Activated naive CD4-positive, alpha-beta T cell treated with anti-CD3 and anti-CD28 coated beads, Interleukin-2, amount 50 U/mL, for 16 hours (primary cell): ENCODE measurements at places on chromosomes 2 and 18.

- no peak for DNase-seq
These were observed 43.4 kb downstream of the UBXN4 start for GRCh38 chr2:135785032-135785431.

GRCh38 chr2:118223992-118224894 is 136.0 kb downstream of the INSIG2 start:
- DNase-seq = peak; percentile 34

DNA sequence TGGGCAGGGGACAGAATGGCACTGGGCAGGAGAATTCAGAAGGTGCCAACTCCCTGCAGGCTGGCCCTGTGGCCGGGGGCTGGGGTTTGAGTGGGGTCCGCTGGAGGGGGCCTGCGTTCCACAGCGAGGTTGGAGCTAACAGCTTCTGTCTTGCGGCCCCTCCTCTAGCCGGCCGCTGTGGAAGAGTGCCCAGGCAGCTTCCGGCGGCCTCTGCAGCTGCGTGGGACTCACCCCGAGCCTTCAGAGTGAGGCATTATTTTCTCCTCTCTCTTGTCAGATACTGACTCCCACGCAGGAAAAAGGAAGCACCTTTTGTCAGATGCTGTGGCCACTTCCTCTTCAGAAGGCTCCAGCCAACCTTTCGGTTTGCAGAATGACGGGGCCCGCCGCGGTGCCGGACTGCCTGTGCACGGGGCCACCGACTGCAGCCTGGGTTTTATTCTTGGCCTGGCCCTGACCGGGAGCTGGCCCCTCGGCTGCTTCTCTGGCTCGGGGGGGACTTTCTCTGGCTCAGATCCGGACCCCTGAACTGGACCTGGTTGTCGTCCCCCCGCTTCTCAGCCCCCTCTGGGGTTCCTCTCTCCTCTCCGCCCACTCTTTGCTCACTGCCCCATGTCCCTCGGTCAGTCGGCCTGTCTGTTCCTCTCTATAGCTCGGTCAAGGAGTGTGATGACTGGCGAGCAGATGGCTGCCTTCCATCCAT is 40.1 kb downstream of the ARHGAP25 start:
- DNase-seq = peak; percentile 44

DNA sequence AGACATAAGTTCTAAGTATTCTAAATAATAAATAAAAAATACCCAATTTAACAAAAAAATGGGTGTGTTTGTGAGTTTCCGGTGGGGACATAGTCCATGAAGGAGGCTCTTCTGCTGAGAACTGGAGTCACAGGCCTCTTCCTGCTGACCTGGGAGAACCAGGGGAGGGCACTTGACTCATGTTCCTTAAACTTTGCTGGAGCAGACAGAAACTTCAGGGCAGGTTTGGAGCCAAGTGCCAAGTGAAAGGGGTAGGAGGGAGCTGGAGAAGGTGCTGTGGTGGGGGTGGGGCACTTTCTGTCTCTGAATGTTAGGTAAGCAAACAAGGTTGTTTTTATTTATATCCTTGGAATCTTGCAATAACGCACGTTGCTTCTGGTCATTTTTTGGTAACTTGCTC is 78.8 kb upstream of the TTN start:
- DNase-seq = no peak

DNA sequence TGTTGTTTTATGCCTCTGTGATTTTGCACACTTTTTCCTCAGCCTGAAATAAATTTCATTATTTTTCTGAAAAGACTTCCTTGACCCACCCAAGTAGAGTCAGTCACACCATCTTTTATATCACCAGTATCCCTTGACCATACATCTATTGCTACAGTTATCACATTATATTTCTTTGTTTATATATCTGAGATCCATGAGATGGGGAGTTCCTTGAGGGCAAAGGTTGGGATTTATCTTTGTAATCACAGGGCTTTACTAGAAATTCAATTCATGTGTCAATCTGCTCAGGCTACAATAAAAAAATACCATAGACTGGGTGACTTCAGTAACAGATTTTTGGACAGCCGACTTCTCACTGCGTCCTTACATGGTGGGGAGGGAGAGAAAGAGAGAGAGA is 12.8 kb upstream of the RNF138 start:
- no peak for DNase-seq

DNA sequence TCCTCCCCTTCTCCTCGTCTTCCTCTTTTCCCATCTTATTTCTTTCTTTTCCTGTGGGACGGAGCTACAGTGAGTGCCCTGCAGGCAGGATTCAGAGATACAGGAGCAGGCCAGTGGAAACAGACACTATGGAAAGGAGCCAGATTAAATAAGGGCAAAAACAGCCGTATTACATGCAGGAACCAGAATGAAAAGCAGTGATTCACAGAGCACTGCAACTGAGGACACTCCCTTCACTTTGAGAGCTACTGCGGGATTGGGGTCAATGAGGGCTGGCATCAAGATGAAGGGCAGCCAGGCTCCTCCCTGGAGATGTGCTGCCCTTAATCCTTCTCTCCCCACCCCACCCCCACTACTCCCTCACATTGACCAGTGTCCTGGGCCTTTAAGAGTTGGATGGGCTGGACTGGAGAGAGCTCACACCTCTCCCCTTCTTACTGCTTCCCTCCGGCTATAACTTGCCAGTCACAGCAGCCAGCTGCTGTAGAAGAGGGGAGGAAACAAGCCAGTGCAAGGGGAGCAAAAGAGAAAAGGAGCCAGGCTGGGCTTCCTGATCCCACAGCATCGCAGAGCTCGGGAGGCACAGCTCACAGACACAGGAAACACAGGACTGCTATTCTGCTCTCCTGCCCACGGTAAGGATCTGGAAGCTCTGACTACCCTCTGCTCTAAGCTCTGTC is at the start of gene PLCD4:
Gene PLCD4 (plus strand): TSS at position 464 of the 680 bp plus-strand sequence. CDS start 7,841 bp downstream, outside the sequence.
- no peak for DNase-seq

GRCh38 chr2:188765522-188766470 is 208.4 kb upstream of the COL3A1 start:
- DNase-seq = no peak

DNA sequence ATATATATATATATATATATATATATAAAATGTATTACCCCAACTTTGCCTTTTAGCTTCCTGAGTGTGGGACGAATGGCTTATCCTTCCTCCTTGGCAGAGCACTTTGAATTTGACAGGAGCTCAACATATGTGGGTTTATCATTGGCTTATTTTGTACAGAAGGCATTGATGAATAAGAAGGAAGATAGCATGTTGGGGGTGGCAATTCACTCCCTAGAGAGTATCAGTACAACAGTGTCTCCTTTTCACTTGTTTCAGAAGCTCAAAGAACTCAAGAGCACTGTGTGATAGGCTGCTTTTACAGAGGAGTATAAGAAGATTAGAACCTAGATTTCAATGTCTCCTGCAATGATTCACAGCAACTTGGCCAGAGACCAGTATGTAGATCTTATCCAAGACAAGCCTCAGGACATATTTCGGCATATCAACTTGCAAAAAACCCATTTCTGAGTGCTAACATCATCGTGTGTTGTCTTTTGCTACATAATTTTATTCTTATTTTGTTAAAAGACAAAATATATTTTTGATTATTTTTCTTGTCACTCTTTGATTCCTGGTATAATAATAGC is 345.8 kb downstream of the SOCS6 start:
- DNase-seq = no peak

DNA sequence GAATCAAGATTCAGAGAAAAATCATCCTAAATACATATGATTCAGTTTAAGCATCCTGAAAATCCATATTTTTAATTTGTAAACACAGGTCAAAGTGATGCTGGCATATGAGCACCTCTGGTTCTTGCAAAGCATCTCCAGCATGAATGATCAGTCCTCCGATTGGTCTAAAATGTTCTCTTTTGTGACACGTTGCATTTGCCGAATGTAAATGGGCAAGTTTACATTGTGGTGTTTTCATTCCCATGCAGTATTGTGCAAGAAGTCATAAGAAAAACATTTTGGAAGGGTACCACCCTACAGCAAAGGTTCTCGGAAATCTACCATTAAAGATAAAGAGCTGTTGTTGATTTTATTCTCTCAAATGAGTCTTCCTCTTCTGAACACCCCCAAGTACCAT is 108.0 kb upstream of the UNC80 start:
- no peak for DNase-seq

GRCh38 chr2:66427300-66427699 is 7.6 kb upstream of the MEIS1 start:
- DNase-seq = no peak

DNA sequence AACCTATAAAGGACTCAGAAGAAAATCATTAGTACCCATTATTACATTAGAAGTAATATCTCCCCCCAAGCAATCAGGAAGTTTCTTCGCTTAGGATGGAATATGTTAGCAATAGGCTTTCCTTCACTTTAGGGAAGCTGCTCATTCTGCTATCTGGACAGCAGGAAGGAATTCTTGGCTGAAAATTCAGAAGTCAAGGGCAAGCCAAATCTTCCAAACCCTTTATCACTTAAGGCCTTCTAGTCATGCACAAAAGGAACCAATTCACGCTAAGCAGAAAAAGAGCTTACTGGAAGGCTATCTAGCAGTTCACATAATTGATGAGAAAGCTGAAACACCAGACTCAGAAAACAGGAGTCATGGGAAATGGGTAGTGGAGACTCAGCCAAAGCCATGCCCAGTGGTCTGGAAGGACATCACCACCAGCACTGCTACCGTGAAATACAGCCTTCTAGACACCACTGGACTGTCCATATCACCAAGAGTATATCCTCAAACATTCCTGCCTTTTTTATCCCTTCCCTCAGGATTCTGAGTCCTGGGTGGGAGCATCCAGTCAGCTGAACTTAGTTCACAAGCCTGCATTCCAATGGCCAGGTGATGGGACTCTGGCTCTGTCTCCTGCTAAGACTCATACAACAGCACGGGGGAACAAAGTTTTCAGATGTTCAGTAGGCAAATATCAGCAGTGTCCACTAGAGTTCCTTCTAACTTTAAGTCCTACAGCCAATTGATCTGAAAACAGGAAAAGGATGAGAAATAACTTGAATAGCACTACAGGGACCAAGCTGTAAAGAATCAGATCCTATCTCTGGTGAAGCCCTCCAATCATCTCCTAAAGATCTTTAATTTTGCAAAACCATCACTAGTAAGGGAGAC is 14.8 kb upstream of the ADAM17 start:
- DNase-seq = no peak

DNA sequence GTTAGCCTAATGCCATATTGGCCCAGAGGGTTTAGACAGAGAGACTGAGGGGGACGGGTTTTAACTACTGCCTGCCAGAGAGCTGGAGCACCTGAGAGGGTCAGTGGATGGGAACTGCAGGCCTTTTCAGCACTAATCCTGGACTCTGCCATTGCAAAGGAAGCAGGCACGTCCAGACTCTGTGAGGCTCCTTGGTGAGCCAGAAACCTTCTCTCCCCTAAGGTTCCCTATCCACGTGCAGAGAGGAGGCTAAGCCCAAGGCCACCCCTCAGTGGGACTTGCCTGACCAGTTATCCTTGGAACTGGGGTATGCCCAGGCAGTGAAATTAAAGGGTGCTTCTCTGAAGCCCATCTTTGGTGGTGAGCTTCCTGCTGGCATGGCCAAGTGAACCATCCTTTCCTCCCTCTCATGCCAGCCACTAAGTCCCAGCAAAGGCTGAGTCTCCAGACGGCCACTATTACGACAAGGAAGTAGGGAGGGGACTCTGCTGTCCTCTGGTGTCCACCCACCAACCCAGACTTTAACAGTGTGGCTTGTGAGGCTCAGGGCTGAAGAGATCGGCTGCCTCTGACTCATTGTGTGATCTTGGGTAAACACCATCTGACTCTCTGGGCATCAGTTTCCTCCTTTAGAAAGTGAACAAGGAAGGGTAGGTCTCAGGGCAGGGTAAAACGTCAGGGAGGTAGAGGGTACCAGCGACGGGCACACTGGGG is 3.9 kb upstream of the MLPH start:
- no peak for DNase-seq

DNA sequence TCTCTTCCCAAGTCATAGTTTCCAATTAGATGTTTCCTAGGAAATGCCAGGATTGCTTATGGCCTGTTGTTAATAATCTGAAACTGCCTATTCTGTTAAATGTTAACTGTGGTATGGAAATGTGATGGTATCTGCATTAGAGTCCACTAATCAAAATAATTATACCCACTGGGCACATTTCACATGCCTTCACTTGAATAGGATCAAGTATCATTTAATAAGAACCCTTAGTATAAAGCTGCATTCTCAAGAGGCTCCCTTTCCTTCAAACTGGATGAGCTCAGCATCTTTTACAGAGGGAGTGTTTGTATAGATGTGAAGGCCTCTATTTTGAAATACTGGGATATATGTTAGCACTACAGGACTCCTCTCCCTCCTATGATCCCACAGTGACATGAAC is 477.2 kb upstream of the VRK2 start:
- no peak for DNase-seq

DNA sequence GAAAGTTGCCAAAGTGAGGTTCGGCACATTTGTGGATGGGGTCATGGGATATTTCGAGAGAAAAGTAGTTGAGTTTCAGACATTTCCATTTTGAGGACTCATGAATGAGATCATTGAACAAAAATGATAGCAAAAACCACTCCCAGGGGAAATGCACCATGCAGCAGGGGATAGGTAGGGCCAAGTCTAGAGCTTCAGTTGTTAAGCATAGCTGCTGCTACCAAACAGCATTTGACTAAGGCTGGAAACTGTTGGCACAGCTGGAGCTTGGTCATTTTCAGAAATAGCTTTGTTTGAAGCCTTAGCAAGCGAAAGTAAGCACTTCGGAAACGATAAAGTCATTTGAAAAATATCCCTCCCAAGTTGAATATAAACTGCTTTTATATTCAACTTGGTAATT is 431.8 kb downstream of the SOCS6 start:
- no peak for DNase-seq

DNA sequence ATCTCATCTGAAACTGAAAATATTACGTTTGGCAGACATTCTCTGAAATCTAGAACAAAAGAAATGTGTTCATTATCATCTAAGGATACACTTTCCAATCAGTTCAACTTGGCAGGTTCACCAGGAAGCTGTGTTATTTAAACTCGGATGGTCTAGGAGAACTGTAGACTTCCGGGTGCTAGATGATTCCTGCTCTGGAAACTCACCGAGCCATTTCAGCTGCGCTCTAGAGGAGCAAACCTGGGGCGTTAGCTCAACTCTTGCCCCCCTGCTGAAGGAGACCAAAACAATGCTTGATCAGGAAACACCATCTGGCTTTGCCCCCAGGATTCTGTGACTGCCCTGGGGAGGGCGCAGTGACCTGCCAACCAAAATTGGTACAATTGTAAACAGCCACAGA is 22.9 kb downstream of the MLPH start:
- DNase-seq = no peak
